Stimulated activated CD4-positive, alpha-beta T cell treated with anti-CD3 and anti-CD28 coated beads, Interleukin-1b, Interleukin-23, amount 100 ng/mL, for 24 hours (primary cell): ENCODE measurements at places on chromosomes 12 and 14.

- no peak for DNase-seq
Observed at GRCh38 chr12:117134721-117135120, 35.5 kb upstream of the TESC start.

GRCh38 chr14:91140672-91141071, 26.8 kb downstream of the DGLUCY start:
- no peak for DNase-seq

DNA sequence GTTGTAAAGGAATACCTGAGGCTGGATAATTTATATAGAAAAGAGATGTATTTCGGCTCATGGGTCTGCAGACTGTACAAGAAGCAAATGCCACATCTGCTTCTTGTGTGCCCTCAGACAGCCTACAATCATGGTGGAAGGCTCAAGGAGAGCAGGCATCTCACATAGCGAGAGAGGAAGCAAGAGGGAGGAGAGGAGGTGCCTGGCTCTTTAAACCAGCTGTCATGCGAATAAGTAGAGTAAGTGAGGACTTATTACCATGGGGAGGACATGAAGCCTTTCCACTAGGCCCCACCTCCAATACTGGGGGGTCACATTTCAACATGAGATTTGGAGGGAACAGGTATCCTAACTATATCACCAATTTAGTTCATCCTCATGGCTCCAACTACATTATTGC, 118.7 kb downstream of the ACSS3 start:
- no peak for DNase-seq

DNA sequence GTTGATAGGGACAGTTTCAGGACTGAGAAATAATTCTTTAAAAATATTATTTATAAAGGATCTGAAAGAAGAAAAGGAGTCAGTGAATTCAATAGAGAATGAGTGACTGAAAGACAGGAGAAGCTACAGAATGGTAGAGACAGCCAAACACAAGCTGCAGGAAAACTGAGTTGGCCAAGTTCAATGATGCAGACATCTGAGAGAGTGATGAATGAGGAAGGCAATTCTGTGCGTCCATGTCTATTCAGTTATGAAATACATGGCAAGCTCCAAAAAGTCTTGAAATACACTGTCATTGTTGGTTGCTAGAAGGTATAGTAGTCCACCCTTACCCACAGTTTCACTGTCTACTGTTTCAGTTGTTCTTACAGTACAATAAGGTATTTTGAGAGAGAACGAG, 6.8 kb downstream of the LRRC74A start:
- no peak for DNase-seq

GRCh38 chr14:90810806-90811205, 5.4 kb downstream of the TTC7B start:
- DNase-seq, result no peak

- no peak for DNase-seq
Observed at GRCh38 chr12:117036547-117036946, 62.7 kb downstream of the TESC start.

DNA sequence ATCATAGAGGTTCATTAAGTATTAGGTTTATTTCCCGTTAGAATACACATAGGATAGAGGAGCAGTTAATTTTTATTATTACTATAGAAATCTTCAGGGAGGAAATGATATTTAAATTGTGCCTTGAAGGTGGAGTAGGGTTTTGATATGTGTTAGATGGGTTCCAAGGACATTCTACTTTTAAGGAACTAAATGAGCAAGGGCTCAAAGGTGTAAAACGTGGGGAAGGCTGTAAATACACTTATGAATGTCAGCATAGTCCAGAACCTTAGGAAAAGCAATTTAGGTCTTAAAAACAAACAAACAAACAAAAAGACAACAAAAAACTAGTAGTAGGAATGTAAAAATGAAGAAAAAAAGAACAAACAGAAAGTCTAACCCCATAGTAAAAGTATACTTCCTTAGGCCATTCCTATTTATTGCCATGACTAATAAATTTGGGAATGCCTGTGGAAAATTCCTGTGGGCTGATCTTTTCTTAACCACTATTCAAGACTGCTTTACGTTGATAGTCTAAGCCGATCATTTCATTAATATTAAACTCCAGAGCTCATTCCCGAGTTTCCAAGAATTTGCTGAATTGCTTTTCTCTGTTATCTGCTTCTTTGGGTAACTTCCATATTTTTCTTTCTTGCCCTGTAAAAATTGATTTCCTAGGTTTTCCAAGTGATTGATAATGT, 180.3 kb downstream of the RAD51B start:
- DNase-seq, result no peak

DNA sequence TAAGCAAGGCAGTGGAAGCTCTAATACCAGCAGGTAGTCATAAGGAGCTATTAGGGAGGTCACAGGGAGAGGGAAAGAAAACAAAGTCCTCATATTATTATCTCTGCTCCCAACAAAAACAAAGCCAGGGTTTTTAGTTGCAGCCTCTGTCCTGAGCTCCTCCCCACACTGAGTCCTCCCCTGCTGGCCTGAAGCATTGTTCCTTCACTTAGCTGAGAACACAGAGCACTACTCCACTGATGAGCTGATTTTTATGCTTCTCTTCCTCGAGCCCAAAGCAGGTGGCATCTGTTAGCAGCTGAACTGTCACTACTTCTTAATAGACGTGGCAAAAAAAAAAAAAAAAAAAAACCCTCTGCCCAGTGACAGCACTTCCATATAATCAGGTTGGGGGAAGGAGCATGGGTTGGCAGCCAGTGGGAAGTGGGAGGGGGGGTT, 10.5 kb upstream of the STAC3 start:
- DNase-seq, result no peak

GRCh38 chr12:70042675-70043074, 200.6 kb upstream of the CNOT2 start:
- no peak for DNase-seq

DNA sequence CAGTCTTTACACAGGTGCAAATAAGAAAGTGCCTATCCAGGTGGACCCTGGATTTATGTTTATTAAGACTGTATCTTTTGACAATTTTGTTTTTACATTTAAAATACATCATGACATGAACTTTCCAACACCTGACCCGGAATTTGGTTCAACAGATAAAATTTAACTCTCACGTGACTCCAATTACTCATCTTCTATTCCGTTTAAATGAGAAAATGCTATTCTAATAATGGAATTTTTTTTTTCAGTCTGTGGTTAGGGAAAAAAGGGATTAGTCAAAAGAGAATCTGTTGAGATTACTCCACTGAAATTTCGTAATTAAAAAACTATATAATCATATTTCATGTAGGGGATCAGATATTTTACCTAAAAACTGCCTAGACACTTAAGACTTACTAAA, 11.1 kb downstream of the VPS37B start:
- DNase-seq, result no peak

DNA sequence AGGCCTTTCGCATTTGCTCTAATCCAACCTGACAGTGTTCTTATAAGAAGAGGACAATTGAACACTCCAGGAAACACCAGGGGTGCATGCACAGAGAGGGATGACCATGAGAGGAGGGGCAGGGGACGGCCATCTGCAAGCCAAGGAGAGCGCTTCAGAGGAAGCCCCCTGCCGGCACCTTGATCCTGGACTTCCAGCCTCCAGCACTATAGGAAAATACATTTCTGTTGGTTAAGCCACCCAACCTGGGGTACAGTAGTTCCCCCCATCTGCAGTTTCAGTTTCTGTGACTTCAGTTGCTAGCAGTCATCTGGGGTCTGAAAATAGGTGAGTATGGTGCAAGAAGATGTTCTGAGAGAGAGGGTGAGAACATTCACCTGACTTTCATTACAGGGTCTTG, 64.7 kb downstream of the CLMN start:
- no peak for DNase-seq

GRCh38 chr12:72673853-72674252, 401.7 kb downstream of the TRHDE start:
- no peak for DNase-seq

- no peak for DNase-seq
Observed at GRCh38 chr12:89949457-89950195, 241.0 kb upstream of the ATP2B1 start.

GRCh38 chr12:20455001-20455706, 86.8 kb downstream of the PDE3A start:
- no peak for DNase-seq

- no peak for DNase-seq
Observed at GRCh38 chr14:90107789-90108188, 46.0 kb downstream of the KCNK13 start.

DNA sequence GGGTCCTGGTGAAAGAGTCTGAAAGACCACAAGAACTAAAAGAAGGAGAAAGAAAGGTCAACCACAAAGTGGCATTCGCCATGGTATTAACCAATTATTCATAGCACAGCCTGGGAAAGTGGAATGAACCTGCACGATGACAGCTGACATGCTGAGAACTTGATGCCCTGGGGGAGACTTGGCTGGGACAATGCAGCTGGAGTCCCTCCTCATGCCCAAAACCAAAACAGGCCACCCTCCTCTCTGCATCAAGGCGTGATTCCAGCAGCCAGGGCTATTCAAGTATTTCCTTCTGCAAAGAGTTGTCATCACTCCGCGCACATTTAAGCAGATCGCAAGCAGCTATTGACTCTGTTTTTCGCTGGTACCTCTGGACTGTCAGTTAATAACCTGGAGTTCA, 167.1 kb upstream of the NOS1 start:
- DNase-seq, result no peak

DNA sequence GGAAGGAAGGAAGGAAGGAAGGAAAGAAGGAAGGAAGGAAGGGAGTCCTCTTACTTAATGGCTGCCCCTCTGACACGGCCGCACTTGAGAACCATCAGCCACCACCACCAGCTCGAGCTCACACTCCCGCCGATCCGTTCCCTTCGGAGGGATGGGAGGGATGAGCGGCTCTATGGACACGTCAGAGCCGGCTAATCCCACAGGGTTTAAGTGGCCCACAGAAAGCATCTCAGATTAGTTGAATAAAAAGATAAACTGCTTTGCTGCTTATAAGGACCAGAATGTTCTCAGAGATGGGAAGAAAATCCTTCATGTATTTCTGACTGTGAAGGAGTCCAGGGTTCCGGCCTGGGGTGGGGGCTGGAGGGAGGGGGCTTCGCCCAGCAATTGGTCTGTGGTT, 31.1 kb downstream of the PRIMA1 start:
- no peak for DNase-seq

DNA sequence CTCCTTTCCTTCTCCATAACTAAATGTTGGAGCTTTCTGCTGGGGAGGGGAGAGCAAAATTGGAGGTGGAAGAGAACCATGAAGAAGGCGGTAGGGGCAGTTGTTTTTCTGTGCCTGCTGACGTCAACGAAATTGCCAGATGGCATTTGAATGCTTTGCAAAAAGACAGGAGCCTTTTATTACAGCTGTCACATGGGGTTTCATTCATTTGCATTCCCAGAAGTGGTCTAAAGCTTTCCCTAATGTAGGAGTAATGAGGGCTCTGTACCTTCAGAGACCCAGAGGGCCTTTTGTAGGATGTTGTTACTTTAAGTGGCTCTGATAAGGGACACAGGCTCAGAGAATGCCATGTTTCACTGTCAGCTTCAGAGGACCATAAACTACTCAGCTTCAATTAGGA, 107.1 kb upstream of the SLCO1C1 start:
- no peak for DNase-seq

- no peak for DNase-seq
Observed at GRCh38 chr12:54337280-54337842, 12.4 kb downstream of the COPZ1 start.

GRCh38 chr12:78002878-78003277, 172.2 kb downstream of the NAV3 start:
- no peak for DNase-seq
